ENCODE measurements at places on chromosomes 7 and 10.
A peak's percentile ranks its signal among the peaks of the same experiment; 100 is the strongest.

DNA sequence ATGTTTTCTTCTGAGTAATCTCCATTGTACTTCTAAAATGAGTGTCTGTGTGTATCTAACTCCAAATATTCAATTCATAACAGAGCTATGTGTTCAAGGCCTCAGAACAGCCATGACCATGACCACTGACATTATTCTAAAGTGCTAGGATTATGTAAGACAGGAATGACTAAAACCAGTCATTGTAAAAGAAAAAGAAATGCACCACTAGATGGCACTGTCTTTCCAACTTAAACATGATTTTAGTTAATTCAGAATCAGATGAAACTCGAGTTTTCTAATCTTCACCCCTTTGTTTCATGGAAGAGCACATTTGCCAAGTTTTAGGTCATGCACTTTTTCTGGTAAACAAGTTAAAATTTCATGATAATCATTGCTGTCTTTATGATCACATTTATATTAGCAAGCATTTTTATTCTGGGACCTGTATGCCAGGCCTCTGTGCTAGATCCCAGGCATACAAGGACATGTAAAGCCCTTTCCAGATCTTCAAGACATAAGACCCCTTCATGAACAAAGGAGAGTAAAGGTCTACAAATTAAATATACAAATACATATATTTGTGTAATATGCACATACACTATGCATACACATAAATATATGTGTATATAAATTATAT is 26.1 kb upstream of the RSU1 start:
- DNase-seq: no peak

- no peak for DNase-seq
Observed at GRCh38 chr7:5232485-5232837, 42.4 kb downstream of the WIPI2 start.

DNA sequence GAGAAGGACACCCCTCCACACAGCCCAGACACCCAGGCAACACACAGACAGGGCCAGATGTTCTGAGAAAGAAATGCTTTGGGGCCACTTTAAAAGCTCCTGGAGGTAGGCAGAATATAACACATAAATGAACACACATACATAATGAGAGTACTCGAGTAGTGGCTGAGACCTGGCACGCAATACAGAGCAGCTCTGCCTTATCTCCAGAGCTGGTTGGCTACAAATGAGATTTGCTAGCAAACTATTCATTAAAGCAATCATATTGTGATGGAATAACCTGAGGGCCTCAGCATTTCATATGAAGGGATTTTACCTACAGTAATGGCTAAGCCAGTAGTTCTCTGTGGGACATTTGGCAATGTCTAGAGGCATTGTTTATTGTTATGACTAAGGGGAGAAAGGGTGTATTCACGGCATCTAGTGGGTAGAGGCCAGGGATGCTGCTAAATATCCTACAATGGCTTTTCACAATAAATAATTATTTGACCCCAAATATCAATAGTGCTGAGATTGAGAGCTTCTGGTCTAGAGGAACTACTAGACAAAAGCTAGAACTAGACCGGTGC is 5.5 kb upstream of the IMPDH1 start:
- no peak for DNase-seq

DNA sequence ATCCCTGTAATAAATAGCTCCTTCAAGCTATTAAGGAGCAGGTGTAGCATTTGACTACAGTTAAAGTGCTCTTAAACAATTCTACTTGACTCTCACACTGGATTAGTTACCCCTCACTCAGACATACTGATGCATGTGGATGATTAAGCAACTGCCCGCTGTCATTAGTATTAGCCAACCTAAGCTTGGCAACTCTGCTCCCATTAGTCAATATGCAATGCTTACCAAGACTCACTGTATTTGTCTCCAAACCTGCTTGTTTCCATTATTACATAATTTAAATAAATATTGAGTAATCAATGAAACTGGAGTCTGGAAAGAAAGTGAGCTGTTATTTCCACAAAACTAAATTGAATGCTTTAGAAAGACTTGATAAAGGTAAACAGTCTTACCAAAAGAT is 144.0 kb upstream of the ASAH2 start:
- no peak for DNase-seq

GRCh38 chr7:73433924-73434700 is 534 bp downstream of the FZD9 start:
- peak; percentile 33 for DNase-seq

DNA sequence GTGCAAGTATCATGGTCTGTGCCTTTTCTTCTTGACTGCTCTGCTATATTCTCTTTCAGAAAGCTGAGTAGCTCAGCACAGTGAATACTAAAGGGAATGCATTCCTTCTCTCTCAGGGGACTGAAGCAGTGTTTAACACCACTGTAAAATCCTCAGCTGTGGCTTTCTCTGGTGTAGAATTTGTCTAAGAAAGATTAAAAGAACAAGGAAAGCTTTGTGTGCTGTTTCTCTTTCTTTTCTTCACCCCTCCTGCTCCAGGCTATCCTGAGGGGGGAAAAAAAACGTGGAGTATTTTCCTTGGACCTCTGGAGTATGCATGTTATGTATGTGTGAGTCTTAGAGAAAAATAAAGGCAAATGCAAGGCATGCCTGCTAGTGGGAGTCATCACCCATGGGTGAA is 383.9 kb downstream of the AUTS2 start:
- no peak for DNase-seq

DNA sequence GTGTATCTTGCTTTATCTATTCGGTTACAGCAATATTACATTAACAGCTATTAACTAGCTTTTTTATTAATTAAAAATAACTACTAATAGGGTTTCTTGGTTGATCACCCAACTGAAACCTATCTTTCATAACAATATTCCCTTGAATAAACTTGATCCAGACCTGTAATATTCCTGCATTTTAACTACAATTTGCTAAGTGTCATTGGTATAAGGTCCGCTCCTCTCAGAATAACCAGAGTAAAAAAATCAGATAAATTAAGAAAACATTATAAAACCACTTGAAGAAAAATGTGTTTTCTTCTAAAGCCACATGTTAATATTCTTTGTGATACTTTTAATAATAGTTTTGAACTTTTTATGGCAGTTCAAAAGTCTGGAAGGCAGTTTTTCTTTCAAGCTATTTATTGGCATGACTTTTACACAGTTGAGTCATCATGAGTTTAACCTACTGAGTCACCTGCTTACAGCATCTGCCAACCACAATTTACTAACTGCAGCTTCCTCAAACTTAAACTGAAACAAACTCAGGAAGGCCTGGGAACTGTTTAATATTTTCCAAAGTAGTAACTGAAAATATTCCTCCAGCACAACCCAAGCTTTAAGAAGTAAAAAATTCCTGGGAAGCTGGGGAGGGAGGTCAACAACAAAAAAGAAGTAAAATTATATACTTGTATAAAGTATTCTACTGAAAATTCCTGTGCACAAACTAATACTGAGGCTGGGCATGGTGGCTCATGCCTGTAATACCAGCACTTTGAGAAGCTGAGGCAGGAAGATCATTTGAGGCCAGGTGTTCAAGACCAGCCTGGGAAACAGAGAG is 103.2 kb downstream of the NRBF2 start:
- no peak for DNase-seq

DNA sequence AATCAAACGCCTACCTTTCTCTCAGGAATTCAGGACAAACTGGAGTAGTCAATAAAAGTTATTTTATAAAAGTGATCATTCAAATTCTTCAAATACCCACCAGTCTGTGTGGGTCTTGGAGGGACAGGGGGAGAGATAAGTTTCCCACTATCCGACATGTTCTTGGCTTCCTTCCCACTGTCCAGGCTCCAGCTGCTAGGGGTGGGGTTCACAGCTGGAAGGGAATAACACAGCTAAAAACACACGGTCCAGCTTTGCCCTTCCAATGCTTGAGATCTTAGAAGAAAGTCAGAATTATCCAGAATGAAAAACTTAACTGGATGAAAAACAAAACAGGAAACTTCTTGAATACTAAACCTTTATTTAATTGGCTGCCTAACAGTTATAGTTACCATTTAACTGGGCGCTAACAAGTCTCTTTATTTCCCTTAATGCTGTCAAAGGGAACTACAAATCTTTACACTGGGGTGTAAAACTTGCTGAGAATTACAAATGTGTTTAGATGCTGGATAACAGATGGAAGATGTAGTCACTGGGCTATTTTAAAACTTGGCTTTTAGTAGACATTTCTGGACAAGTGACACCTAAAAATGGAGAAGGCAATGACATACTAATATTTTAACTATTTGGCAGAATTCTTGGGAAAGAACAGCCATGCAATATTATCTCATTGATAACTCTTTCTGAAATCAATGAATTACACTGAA is 172.8 kb upstream of the IMMP2L start:
- DNase-seq: no peak

DNA sequence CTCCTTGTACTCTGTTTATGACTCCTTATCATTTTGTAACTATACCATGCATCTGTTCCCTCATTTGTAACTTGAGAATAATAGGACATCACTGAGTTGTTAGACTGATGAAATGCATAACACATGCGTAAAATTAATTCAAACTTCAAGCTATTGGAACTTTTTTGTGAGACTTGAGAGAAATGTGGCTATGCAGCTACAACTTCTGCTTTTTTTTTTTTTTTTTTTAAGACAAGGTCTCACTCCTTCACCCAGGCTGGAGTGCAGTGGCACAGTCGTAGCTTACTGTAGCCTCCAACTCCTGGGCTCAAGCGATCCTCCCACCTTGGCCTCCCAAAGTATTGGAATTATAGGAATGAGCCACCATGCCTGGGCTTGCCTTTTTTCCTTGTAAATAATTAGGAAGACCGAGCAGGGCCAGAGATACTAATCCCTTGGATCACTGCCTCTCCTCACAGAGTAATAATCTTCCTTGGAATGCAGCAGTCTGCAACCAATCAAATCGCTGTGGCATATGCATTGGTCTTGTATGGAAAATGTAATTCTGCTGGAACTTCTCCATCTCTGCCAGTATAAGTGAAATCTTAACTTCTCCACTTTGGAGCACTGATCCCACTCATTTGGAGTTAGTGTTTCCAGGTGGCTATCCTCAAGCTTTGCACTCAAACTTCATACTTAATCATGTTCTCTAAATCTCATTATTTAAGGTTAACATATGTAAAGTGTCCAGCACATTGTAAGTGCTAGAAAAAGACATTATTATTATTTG is 2.0 kb upstream of the PANK1 start:
- no peak for DNase-seq

DNA sequence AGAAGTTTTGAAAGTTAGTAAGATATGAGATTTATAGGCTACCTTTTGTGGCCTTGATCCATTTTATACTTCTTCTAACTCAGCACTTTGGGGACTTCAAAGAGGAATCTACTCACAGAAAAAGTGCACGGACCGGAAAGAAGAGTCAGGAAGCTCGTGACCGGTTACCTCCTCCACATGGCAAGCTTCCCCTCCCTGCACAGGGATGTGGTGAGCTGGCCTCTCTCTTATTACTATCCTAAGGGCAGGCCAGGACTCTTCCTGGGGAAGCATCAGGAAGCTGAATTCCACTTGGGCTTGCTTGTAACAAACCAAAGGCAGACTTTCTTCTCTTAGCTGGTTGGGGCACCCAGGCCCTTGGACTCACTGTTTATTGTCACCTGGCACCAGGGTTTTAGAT is 170.8 kb upstream of the GLI3 start:
- no peak for DNase-seq

GRCh38 chr7:105600720-105601550 is 19.6 kb upstream of the EFCAB10 start:
- no peak for DNase-seq

GRCh38 chr7:140010194-140010895 is 52.4 kb downstream of the PARP12 start:
- no peak for DNase-seq

- no peak for DNase-seq
Observed at GRCh38 chr7:157027568-157028198, 17.2 kb upstream of the MNX1 start.

GRCh38 chr10:94673614-94674321 is 9.8 kb upstream of the CYP2C18 start:
- no peak for DNase-seq

DNA sequence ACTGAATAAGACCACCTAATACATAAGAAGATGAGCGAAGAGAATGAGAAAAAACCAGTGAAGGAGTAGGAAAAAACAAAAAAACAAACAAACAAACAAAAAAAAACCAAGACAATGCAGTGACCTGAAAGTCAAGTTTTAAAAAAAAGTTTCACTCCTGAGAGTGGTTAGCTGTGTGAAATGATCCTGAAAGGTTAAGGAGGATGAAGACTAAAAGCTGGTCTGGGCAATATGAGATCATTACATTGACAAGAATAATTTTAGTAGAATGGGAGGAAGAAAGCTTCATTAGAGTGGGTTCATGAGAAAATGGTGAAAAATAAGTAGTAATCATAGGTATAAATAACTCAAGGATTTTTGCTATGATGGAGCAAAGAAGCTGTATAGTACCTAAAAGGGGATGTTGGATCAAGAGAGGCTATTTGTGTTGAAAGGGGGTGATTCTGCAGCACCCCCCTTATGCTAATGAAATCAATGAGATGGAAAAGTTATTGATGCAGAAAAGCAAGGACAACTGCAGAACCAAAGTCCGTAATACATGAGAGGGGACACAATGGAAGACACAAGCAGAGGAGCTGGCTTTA is 80.2 kb downstream of the KMT2C start:
- no peak for DNase-seq

GRCh38 chr7:14834456-14834855 is 68.1 kb downstream of the DGKB start:
- DNase-seq: no peak

GRCh38 chr7:104054362-104054761 is 64.9 kb upstream of the RELN start:
- DNase-seq: no peak

GRCh38 chr7:99399597-99399996 is 8.8 kb downstream of the PDAP1 start:
- no peak for DNase-seq

GRCh38 chr7:5225616-5226290 is 35.7 kb downstream of the WIPI2 start:
- no peak for DNase-seq

- no peak for DNase-seq
Observed at GRCh38 chr7:12222889-12223579, 11.9 kb downstream of the TMEM106B start.

DNA sequence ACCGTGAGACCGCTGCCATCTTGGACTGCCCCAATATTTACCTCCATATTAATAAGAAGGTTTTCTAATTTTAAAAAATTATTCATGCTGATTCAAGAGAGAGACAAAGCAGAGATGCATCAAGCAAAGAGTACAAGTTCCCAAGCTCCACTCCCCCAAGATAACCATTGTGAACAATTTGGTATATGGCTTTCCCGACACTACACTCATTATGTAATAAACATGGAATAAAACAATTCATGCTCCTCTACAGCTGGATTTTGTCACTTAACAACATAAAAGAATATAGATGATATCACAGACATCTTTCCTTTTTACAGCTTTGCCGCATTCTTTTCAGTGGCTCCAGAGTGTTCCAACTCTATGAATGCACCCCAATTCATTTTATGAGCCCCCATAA is 307.6 kb downstream of the FGFR2 start:
- DNase-seq: no peak

- no peak for DNase-seq
Observed at GRCh38 chr10:60955957-60956425, 12.0 kb upstream of the RHOBTB1 start.
